ENCODE measurements at places on chromosomes 3 and 15. TPM values are rescaled to one million over a fixed set of nuclear protein-coding genes. Genes with fewer than 3 reads are reported as not detected.

Gene SLC15A2
- 0.96 TPM for total RNA-seq

Gene CNTN4
- 0.21 TPM for total RNA-seq

Gene RARB
- total RNA-seq, result 0.96 TPM

Gene PLSCR4
- 0.21 TPM for total RNA-seq

Gene TGM4
- total RNA-seq, result 0.48 TPM

Gene FGD5
- total RNA-seq, result under 0.01 TPM

Gene PCOLCE2
- total RNA-seq, result 1.1 TPM

Gene CRABP1
- not detected for total RNA-seq

Gene ARHGEF26
- 0.24 TPM for total RNA-seq

Gene STRIT1
- not detected for total RNA-seq

Gene GOLGA6L10
- total RNA-seq, result 0.24 TPM

Gene CPNE9
- total RNA-seq, result not detected

Gene MORC1
- total RNA-seq, result not detected

Gene MYRIP
- total RNA-seq, result under 0.01 TPM

Gene ACTRT3
- total RNA-seq, result 1.9 TPM

Gene HTR3E
- not detected for total RNA-seq

Gene POLR2H
- total RNA-seq, result 68.6 TPM

Gene POTEB
- total RNA-seq, result not detected

Gene LMAN1L
- total RNA-seq, result not detected

Gene SLC2A2
- under 0.01 TPM for total RNA-seq

Measured in tracheal epithelial cell (primary cell).